Activated CD4-positive, alpha-beta T cell treated with anti-CD3 and anti-CD28 coated beads, Interleukin-2, amount 50 U/mL, for 1 hour (primary cell): ENCODE measurements at places on chromosomes 1 and 21.

GRCh38 chr1:235937123-235937522, 70.4 kb upstream of the LYST start:
- no peak for DNase-seq

DNA sequence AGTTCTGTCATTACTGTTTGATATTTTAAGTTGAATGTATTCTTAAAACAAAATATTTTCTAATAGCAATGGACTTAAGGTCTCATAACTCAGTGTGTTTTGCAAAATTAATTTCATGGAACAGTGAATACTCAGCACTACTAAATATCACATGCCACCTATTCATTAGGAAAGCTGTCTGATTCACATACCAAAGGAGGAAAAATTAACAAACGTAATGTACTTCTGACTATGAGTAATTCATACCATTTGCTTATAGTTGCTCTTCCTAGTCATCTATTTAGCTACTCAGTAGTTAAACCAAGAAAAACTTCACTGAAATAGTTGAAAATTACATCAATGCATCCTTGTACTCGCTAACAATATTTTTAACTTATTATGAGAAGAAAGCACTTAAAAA, 35.2 kb downstream of the TP53BP2 start:
- no peak for DNase-seq

DNA sequence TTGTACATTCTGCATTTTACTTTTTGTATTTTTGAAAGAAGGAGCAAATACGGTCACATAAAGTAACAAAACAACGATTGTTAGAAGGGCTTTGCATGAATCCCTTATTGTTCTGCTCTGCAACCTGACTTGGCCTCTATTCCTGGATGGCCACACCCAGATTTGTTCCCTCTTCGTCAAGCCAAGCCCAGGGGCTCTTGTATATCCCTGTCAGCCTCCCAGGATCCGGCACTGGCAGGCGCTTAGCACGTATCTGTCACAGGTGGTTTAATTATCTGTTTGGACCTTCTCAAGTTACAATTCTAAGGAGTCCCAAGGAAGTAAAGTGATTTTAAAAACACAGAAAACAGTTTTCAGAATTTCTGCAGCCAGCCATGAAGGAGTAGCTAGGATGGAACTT, 28.0 kb downstream of the CRYAA start:
- no peak for DNase-seq

DNA sequence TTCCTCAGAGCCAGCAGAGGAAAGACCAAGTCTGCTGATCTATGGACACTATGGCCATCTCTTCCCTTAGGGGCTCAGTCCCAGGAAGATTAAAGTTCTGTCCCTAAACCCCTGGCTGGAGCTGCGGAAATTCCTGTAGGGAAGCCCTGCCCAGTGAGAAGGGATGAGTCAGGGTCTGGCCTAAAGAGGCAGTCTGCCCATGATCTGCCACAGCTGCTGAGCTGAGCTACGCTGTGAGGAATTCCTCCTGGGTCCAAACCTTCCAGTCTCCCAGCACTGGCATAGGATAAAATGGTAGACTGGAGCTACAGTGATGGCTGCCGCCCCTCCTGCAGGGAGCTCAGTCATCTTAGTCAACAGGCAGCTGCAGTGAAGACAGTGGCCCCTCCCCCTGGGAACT, 213.7 kb downstream of the BRINP2 start:
- DNase-seq, result no peak

DNA sequence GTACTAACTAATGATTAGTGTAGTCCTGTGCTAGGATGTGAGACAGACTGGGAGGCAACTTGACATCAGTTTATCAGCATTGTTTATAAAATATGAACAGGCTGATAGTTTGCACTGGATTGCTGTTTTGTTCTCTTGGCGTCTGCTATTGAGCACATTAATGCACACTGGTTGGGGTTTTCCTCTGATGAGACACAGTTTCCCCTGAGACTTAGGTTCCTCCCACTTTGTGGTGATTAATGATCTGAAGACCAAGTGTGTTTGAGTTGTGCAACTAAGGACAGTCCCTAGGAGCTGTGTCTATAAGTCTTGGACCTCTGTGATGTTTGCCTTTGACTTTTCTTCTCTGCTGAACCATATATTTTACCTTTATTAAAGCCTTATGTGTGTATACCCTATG, 1015.4 kb downstream of the AMY1C start:
- no peak for DNase-seq

DNA sequence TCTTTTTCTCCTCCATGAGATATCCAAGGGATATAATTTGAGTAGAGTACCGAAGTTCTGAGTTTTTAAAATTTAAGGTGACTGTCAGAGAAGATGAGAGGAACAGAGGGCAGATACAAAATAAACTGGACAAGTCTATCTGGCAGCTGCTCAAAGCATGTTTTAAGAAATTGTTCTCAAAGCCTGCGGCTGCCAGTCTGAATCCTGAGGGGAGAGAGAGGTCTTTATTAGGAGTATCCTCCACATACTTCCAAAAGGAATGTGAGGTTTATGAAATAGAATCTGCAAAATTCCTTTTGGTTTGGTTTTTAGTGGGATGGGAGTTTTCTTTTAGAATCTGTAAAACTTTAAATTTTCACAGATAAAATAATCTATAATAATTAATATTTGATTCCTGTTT, 41.3 kb downstream of the TTC13 start:
- no peak for DNase-seq

GRCh38 chr1:224113545-224113917, 380 bp upstream of the FBXO28 start:
- DNase-seq, result no peak

GRCh38 chr1:76620371-76620770, 246.9 kb upstream of the ST6GALNAC5 start:
- DNase-seq, result no peak

DNA sequence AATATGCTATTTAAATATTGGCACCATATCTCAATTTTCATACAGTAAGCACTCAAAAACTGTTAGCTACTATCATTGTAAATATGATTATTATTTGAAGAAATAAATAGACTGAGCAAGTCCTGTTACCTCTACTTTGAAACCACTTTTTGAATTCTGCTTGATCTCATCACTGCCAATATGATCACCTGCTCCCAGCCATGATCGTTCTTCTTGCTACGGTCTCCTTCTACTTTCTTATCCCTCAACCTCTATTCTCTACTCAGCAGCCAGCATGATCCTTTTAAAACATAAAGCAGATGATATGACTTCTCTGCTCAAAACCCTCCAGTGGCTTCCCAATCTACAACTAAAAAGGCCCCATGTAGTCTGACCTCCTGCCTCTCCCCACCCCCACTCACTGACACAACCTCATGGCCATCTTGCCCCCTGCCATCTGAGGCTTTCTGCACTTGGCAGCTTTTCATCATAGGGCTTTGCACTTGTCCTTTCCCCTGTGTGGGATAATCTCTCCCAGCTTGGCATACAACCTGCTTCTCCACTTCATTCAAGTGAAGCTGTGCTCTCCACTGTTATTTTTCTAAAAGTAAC, 27.2 kb downstream of the CD34 start:
- no peak for DNase-seq

DNA sequence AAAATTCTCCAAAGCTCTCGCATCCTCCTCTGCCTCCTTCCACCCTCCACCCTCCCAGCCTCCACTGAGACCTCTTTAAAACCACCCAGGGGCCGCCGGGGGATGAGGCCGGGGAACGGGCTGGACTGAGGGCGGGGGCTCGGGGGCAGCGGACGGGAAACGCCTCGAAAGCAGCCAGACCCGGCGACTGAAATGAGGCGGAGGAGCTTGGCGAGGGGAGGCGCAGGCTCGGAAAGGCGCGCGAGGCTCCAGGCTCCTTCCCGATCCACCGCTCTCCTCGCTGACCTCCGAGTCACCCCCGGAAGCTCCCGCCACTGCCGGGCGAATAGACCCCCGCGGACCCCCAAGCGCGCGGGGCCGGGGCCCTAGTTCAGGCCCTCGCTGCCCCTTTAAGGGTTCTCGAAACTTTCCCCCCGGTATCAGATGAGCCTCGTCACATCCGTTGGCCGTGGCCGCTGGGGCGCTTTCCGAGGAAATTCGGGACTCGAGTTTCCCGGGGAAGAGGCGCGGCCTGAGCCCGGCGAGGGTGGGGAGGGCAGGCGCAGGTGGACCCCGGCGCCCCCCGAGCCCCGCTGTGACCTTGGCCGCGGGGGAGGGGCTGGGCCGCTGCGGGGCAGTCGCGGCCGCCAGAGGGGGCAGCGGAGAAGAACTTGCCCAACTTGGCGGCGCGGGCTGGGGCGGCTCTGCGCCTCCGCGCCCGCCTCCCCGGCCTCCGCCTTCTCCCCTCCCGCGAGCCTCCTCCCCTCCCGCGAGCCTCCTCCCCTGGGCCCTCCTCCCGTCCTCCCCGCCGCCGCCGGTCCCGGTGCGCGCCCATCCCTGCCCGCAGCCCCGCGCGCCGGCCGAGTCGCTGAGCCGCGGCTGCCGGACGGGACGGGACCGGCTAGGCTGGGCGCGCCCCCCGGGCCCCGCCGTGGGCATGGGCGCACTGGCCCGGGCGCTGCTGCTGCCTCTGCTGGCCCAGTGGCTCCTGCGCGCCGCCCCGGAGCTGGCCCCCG, at the start of gene BACE2:
Gene BACE2 (plus strand): TSS at position 813 of the 995 bp plus-strand sequence. CDS start 104 bp downstream, at position 917.
- peak; percentile 13 for DNase-seq

- no peak for DNase-seq
These were observed 16.9 kb upstream of the IFI16 start for GRCh38 chr1:158992787-158993312.

- DNase-seq, result no peak
These were observed 78.7 kb upstream of the ADAM30 start for GRCh38 chr1:119975006-119975405.
